ENCODE measurements at places on chromosomes 6 and 20.
A peak's percentile ranks its signal among the peaks of the same experiment; 100 is the strongest.

DNA sequence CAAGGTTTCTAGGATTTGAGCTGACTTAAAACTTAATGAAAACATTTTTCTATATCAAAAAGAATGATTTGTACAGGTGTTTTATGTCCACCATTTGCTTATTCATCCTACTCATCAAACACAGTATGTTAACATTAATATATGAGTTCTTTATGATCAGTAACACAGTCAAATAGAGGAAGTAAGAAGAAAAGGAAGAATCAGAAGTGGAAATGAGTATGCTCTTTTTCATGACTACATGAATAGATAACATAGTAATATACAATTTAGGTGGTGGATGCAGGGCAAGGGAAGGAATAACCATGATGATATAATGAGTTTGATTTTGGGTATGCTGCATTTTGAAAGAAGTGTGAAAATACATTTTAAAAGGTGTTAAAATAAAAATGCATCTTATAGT lies 16.5 kb downstream of the KPNA5 start:
- DNase-seq, result no peak

- DNase-seq, result peak; percentile 86
These were observed 13.2 kb downstream of the SS18L1 start for GRCh38 chr20:62156592-62157386.

GRCh38 chr6:110573136-110573535 lies 96.7 kb upstream of the SLC22A16 start:
- no peak for DNase-seq

DNA sequence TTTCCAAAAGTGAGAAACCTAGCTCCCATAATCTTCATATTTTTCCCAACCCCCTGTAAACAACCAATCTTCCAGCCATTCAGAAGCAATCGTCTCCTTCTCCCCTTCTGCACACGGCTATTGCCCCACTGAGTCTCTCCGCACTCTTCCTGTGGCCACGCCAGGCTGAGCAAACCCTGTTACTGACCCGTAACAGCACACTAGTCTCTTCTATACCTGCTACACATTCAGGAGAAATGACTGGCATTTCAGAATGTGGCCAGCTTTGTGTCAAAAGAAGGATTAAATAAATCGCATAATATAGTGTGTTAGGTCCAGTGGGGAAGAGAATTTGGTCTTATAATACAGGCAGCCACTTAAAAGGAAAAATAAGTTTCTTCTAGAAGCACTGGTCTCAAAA lies 41.4 kb downstream of the ECT2L start:
- DNase-seq, result no peak

DNA sequence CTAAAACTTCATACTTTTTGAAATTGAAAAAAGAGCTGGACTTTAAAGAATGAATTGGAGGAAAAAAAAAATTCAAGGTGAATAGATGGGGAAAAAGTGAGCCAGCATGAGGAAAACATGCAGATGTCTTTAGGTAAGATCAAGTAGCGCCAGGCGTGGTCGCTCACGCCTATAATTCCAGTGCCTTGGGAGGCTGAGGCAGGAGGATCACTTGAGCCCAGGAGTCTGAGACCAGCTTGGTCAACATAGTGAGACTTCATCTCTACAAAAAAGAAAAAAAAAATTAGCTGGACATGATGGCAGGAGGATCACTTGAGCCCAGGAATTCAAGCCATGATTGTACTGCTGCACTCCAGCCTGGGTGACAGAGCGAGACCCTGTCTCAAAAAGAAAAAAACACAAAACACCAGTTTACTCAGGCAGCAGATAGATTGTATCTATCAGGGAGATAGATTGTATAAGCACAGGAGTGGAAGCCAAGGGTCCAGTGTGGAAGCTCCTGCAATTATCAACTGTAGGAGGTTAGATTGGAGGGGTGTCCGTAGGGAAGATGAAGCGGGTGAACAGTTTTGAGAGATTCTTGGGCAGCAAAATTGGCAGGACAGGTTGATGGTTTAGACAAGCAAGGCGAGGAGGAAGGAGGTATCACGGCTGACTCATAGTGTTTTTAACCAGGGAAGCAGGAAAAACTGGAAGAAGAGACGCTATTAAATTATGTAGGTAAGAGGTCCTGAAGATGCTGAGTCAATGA lies 97.6 kb upstream of the ZNF217 start:
- DNase-seq, result no peak

DNA sequence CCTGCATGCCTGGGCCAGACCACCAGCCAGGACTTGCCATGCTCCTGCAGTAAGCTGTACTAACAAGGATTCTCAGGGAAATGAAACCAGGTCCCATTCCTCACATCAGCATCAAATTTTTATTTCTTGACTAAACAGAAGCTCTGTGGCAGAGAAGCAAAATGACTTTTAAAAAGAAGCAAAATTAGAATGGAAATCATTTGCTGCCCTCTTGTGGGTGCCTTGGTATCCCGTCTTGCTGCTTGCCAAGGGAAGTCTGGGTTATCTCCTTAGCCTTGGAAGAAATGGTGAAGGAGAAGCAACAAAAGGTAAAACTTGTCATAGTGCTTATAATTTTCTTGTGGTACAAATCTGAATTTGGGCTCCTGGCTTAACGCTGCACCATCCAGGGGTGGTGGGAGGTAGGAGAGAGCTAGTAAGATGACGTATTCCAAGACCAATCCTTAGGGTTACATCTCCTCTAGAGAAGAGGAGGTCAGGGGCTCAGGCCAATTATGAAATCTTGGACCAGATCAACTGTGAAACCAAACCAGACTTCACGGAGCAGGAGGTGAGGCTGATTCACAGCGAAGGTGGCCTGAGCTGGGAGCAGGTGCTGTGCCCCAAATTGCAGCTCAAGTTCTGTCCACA lies 107.5 kb downstream of the FAXC start:
- DNase-seq, result peak; percentile 42

DNA sequence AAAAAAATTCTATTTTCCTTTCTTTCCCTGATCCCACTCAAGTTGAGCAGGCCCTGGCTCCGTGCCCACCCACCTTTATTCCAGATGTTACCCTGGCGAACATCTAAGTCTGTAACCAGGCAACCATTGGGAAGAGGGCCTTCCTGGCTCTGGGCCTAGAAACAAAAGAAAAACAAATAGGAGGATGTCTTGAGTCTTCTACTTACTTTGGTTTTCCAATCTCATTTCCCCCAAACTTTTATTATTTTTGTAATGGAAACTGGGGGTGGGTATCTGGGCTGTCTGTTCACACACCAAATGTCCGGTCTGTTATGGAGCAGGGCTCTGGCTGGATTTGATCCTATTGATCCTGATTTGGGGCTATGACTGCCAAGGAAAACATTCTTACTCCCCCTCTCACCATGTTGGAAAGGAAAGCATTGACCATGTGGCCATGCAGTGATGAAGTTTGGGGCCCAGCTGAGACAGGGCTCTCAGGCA lies 744.1 kb downstream of the DHX35 start:
- DNase-seq, result no peak

GRCh38 chr6:104995989-104996617 lies 39.2 kb downstream of the LIN28B start:
- DNase-seq, result no peak

DNA sequence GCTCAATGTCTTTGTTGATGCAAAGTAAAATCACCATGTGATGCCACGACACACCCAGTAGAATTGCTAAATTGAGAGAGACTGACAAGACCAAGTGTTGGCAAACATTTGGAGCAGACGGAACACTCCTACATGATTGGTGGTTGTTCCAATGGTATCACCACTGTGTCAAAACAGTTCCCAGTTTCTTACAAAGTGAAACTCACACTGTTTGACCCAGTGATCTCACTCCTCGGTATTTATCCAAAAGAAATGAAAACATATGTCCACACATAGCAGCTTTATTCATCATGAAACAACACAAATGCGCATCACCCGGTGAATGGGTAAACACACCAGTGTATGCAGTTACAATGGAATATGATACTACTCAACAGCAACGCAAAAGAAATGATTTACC lies 74.0 kb upstream of the SULF2 start:
- no peak for DNase-seq

GRCh38 chr6:111591370-111591900 lies 14.2 kb downstream of the TRAF3IP2 start:
- no peak for DNase-seq

DNA sequence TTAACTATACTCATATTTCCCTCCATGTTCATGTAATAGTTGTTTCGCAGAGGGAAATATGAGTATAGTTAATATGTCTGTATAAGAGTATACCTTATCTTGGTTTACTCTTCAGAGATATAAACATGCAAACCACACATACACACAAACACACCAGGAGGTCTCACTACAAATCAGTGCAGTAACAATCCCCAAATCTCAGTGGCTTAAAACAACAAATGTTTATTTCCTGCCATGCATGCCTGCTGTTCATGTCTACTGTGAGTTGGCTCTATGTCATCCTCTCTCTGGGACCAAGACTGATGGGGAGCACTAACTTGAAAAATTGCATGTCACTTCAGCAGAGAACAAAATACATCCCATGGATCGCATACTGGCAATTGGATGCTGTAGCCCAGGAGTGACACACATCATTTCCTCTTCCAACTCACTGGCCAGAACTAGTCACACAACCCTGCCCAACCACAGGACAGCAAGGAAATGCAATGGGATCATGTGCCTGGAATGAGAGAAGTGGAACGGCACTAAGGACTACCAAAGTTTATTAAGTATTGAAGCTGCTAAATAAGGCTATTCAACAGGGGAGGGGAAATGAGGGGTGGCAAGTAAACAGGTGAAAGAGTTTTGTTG lies 89.0 kb upstream of the DTNBP1 start:
- no peak for DNase-seq

DNA sequence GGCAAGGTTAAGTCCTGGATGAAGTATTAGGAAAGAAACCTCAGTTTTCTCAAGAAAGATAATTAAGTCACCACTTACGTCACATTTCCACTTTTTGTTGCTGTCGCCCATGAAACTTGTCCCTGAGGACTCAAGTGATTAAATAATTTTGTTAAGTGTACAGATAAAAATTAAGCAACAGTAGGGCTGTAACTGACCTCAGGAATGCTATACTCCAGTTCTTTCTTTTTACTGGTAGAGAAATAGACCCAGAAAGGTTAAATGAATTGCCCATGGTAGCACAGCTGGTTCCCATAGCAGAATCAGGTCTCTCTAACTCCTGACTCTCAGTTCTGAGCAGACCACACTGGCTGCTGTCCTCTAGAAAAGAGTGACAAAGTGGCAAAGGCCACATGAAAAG lies 54.5 kb downstream of the CLIC5 start:
- no peak for DNase-seq

GRCh38 chr6:137933696-137934095 lies 66.6 kb downstream of the TNFAIP3 start:
- DNase-seq, result no peak

- peak; percentile 30 for DNase-seq
These were observed 86.1 kb upstream of the STMND1 start for GRCh38 chr6:17015551-17016381.

GRCh38 chr20:46870041-46870440 lies 24.6 kb upstream of the EYA2 start:
- DNase-seq, result no peak
